ENCODE measurements at places on chromosomes 1 and 21. TPM values are rescaled to one million over a fixed set of nuclear protein-coding genes. Genes with fewer than 3 reads are reported as not detected.

ATP1A4 gene
- total RNA-seq, result not detected

NGF gene
- 2.6 TPM for total RNA-seq

HLCS gene
- total RNA-seq, result 16.6 TPM

PCNT gene
- total RNA-seq, result 24.3 TPM

SPRR3 gene
- total RNA-seq, result not detected

RBM11 gene
- total RNA-seq, result not detected

OLIG2 gene
- not detected for total RNA-seq

E2F2 gene
- total RNA-seq, result 0.81 TPM

C1orf185 gene
- not detected for total RNA-seq

TRABD2B gene
- total RNA-seq, result under 0.01 TPM

IGSF5 gene
- not detected for total RNA-seq

TTC22 gene
- total RNA-seq, result not detected

BTBD19 gene
- total RNA-seq, result 13.2 TPM

CFHR1 gene
- total RNA-seq, result 0.28 TPM

FBXO2 gene
- 0.66 TPM for total RNA-seq

RASAL2 gene
- total RNA-seq, result 11.1 TPM

SGIP1 gene
- total RNA-seq, result 19.7 TPM

TSACC gene
- not detected for total RNA-seq

ASCL5 gene
- not detected for total RNA-seq

OR6K3 gene
- total RNA-seq, result not detected

NBPF8 gene
- total RNA-seq, result 6.7 TPM

ERRFI1 gene
- 17.1 TPM for total RNA-seq

All from endothelial cell of coronary artery (primary cell).